ENCODE measurements at places on chromosomes 2 and 18.

- no peak for DNase-seq
Measured at GRCh38 chr2:236403811-236404210, 139.6 kb upstream of the ASB18 start.

DNA sequence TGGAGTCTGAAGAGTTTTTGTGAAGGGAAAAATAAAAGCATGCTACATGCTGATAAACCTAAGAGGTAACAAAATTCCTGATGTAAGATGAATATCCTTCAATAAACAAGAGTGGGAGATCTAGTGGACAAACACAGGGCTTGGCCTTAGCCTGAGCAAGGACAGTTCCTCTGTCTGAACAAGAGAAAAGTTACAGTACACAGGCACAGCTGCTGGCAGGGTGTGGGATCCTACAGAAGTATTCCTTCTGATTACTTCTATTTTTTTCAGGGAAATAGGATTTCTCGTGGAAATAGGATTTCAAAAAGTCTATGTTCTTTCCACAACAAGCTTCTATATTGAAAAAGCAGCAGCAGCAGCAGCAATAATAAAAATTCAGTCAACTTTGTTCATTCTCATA, 54.1 kb downstream of the NBAS start:
- DNase-seq = no peak

DNA sequence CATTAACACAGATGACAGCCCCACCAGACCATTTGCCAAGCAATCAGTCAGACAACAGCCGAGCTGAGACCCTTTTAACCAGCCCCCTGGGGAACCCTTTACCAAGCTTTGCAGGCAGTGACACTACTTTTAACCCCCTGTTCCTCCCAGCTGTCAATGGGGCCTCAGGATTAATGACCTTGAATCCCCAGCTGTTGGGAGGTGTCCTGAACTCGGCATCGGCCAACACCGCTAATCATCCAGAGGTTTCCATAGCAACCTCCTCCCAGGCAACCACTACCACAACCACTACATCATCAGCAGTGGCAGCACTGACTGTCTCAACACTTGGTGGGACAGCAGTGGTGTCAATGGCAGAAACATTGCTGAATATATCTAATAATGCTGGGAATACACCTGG, 160.9 kb upstream of the EPC2 start:
- DNase-seq = no peak

GRCh38 chr2:28658369-28658768, 93.3 kb upstream of the PPP1CB start:
- no peak for DNase-seq

DNA sequence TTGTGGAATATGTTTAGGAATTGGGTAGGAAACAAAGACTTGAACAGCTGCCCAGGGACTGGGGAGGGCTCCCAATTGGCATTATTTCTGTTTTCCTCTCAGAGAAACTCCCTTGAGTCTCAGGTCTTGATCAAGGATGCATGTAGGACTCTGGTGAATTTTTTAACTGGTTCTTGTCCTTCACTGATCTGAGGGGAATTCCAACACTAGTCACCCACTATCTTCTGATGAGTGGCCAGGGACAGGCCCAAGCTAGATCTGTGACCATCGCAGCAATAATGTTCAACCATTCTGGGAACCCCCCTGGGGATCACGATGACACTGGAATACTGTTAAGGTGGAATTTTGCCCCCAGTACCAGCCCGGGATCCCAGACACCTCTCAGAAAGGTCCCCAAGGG, 132.0 kb downstream of the SH3BP4 start:
- DNase-seq = no peak

GRCh38 chr2:112272669-112273068, 2.7 kb upstream of the ZC3H6 start:
- DNase-seq = no peak
